ENCODE measurements at places on chromosomes 12 and 14.

- no peak for DNase-seq
Observed at GRCh38 chr14:91918186-91918883, 29.2 kb downstream of the FBLN5 start.

DNA sequence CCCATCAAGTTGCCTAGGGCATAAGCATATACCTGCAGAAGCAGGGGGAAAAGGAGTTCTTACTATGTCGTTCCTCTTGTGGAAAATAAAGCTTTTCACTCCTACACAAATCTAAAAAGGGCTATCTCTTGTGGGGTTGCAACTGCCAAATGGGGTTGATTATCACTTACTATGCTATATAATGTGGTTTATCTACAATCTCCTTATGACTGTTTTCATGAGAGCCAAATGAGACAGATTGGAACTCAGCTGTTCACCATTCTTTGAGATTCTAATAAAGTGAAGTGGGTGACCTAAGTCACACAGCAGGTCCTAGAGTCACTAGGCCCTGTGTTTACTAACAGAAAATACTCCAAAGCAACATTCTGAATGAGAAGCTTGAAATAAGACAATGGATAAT is 47.7 kb downstream of the CIT start:
- DNase-seq: peak; percentile 46

DNA sequence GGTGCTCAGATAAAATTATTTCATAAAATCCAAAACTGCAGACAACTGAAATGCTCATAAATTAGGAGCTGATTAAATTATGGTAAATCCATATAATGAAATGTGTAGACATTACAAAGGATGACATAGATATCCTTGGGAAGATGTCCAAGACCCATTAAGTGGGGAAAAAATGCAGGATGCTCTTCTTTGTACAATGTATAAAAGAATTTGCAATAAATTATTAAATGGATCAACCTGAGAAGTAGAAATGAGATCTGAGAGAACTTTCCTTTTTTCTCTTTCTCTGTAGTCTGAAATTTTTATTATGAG is 336.4 kb upstream of the E2F7 start:
- no peak for DNase-seq

- peak; percentile 66 for DNase-seq
Observed at GRCh38 chr14:100640471-100641273, 53.5 kb upstream of the BEGAIN start.

DNA sequence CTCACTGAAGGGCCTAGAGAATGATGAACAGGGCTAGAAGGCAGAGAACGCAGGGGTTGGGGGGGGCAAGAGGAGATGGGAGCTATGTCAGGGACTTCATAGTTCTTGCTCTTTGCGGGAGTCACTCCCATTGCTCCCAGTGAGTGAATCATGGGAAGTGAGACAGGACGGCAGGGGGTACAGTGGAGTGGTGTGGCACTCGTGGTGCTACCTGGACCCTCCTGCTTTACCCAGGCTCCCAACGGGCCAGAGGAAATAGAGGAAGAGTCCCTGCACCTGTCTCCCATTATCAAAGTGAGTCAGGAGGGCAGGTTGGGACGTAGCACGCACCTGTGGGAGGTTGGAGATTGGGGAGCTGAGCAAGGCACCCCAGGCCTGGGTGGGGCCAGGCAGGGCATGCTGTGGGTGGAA is 1.3 kb upstream of the KRT8 start:
- DNase-seq: no peak

DNA sequence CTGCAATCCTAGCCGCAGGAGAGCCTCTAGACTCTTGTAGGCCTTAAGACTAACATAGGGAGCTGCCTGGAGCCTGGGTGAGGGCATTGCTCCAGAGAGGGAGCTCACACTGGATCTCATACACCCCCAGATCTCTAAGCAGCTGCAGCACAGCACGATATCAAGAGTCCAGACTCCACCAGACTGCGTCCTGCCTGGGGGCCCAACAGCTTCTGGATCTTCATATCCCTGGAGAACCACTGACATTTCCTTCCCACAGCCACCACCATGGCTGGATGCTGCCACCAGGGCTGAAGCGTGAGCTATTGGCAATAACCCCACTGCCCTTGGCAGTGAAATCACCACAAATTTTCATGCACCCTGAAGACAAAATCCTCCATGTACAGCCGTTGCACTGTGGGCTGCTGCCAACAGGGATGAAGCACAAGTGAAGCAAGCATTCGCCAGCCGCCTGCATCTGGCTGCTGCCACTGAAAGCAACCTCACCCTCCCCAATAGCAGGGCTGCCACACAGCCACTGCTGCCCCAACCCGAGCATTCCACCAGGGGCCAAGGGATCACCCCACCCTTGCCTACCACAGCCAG is 28.2 kb downstream of the CACNA2D4 start:
- DNase-seq: no peak

DNA sequence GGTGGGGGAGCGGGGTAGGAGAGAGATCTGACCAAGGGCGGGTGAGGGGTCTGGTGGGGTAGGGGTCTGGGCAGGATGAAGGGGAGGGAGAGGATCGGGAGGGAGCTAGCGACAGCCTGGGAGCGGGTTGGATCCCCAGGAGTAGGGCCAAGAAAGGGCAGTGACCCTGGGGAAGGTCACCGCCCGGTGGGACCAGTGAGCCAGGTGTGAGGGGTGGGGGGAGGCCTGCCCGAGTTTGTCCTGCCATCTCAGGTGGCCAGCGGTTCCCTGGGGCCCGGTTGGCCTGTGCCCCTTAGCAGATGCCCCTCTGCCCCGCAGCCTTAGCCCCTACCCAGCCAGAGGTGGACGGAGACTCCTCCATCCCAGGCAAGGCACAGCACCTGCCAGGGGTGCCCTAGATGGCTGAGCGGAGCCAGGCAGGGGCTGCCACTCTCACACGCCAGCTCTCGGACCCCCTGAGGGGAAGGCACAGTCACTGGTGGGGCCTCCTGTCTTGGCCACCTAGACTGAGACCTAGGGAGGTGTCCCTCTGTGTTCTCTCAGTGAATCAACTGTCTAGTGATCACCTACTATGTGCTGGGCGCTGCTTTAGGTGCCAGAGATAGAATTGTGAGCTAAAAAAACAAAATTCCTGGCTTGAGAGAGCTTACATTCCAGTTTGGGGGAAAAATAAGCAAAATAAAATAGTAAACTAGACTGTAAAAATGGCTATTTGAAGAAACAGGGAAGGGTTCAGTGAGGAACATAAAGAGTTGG is 629 bp upstream of the TTC7B start:
- DNase-seq: no peak

- no peak for DNase-seq
Observed at GRCh38 chr14:63039866-63040265, 5.4 kb downstream of the KCNH5 start.

DNA sequence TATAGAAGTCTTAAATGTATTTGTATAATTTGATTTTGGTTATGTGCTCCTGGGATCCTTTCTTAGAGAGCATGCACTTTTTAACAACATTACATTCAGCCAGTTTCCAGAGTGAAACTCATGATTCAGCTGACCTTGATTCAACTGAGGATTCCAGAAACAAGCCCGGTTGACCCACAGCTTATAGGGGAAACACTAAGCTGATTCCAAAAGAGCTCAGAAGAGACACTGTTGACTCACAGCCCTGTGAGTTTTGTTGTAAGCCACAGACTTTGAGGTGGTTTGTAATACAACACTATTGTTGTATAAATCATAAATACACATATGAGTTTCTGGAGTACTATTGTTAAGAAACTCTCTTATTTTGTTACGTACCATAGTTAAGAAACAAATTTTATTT is 133.8 kb upstream of the MGAT4C start:
- DNase-seq: no peak

GRCh38 chr12:92065018-92065499 is 80.6 kb downstream of the BTG1 start:
- no peak for DNase-seq

DNA sequence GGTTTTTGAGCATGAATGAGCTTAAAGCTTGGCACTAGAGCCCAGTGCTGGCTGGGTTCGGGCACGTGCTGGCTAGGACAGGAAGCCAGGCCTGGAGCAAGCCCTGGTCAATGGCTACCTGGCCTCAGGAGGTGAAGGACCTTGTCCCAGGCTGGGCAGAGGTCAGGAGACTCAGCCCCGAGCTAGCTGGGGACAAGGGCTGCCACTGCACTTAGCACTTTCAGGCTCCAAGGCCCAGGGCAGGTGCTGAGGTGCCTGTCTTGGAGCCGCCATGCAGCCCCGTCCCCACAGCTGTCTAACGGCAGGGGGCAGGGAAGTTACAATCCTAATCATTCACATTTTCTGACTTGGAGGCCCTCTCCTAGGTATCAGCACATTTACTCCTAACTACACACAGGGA is 4.3 kb upstream of the AQP6 start:
- DNase-seq: no peak

GRCh38 chr12:64893961-64894360 is 69.5 kb downstream of the TBC1D30 start:
- DNase-seq: no peak

DNA sequence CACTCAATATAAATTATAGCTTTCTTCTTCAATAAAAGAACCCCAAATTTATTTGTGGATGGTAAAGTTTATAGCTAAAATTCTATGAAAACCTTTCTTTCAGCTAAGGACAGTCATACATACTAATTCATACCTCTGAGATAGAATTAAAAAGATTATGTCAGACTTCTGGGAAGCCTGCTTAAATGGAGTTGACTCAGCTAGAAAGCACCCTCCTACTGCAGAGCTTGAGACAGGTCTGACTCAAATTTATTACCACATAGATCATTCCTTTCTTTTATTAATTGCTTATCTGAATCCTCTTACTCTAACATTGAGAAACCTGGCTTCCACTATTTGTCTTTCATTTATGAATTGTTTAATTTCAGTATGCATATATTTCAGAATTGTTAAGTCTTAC is 1007.0 kb upstream of the LRFN5 start:
- DNase-seq: no peak

- no peak for DNase-seq
Observed at GRCh38 chr12:75951399-75952278, 79.9 kb downstream of the PHLDA1 start.

DNA sequence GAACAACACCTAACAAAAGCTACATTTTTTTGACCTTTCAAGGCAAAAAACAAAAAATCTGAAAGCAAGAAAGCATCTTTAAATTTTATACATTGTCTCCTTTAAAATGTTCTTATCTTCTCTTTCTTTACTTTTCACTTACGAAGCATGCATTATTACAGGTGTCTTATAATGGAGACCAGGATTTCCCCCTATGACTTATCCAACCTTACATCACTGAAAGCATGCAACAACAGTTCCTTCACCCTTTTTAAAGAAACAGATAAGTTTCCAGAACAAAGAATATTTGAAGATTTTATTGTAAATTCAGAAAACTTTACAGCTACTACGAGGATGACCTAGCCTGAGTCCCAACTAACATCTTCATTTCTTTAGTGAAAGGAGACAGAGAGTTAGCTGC is 277.2 kb downstream of the AKAP6 start:
- DNase-seq: peak; percentile 8

- DNase-seq: no peak
Observed at GRCh38 chr12:132373901-132374611, 44.7 kb upstream of the GALNT9 start.

DNA sequence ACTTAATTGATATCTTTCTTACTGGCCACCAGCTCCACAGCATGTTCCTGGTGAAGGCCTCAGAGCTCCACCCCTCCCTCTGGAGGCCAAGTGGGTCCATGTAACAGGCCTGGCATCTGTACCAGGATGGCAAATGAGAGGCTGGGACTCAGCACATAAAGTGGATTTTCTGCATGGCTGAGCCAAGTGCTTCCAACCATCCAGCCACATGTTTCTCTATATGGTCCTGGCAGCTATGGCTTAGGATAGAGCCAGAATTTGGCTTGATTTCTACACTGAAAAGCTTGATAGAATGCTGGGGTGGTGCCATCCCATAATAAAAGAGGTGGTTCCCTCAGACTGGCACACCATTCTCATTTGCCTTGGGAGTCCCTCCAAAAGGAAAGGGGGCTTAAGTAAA is 94.1 kb downstream of the PAX9 start:
- DNase-seq: no peak

DNA sequence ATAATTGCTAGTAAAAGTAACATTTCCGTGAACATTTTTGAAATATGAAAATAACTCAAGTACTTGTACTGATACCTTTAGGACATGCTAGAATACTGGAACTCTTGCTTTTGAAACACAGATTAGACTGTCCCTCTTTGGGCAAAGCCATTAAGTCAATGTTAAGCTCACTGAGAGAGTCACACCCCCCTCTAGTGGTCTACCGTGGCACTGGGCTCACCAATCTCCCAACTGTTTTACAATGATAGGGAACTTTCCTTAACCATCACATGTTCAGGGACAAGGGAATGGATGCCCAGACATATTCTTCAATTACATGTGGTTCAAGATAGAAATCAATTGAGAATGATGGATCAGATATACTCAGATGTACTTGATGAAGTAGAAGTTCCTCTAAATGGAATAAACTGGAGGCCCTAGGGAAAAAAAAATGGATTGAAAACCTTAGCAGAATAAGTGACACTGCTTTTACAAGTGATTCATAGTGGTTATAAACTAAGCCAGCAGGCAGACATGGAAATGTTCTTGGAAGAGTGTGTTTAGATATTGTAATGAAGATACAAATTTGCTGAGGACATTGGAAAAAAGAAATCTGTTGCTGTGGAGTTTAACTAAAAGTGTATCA is 17.8 kb downstream of the NANOG start:
- peak; percentile 70 for DNase-seq

DNA sequence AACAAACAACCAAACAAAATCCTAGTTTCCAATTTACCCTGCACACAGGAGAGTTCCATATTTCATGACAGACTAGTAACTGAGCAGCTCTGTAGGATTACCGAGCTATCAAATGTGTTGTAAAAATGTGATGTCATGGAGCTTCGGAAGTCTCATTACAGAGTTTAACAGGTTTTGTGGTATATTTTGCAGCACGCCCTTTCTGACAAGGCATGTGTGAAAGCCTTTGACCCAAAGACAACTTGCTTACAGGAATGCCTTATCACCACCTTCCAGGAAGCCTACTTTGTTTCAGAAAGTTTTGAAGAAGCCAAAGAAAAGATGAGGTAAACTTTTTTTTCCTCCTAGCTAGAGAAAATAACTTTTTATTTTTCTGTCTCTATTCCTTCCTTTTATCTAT is 92.4 kb downstream of the TPH2 start:
- DNase-seq: no peak

- no peak for DNase-seq
Observed at GRCh38 chr12:81206429-81206828, 128.6 kb downstream of the ACSS3 start.

DNA sequence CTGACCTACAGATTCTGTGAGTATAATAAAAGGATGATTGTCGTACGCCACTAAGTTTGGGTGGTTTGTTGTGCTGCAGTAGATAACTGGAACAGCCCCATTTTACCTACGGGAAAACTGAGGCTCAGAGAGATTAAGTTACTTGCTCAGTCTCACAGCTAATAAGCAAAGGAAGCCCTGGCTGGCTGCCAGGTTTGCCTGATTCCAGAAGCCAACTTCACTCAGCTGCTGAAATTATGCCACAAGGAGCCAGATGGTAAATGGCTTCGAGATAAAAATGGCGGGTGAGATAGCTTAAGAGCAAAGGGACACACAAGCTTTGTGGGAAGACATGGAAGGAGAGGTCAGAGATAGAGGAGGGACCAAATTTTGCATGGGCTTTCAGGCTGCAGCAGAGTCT is 191.5 kb upstream of the NOS1 start:
- no peak for DNase-seq

- DNase-seq: peak; percentile 20
Observed at GRCh38 chr14:56118611-56119181, 485 bp downstream of the PELI2 start.

- DNase-seq: no peak
Observed at GRCh38 chr14:22489244-22489545, 99.8 kb downstream of the DAD1 start.

Measured in GM10248 (cell line).